ENCODE measurements at places on chromosomes 1 and 21.

DNA sequence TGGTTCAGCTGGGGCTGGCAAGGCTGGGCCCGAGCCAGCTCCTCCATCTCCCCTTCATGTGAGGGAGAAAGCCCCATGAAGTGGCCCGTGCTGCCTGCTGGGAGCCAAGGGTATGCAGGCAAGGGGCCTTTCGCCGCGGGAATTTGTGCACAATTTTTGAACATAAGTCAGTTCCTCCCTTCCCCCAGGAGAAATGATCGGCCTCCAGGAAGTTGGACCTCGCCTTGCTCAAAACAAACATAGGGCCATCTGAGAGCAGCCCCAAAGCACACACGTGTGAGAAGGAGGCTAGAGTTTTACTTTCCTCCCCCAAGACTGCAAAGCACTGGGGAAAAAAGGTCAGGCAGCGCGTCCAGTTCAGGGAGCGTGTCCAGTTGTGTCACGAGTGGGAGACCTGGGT is 64.7 kb downstream of the PRDM16 start:
- DNase-seq, result no peak

- DNase-seq, result no peak
Observed at GRCh38 chr1:152348447-152348846, 11.4 kb downstream of the FLG2 start.

- no peak for DNase-seq
Observed at GRCh38 chr21:16423921-16424320, 694.1 kb downstream of the USP25 start.

DNA sequence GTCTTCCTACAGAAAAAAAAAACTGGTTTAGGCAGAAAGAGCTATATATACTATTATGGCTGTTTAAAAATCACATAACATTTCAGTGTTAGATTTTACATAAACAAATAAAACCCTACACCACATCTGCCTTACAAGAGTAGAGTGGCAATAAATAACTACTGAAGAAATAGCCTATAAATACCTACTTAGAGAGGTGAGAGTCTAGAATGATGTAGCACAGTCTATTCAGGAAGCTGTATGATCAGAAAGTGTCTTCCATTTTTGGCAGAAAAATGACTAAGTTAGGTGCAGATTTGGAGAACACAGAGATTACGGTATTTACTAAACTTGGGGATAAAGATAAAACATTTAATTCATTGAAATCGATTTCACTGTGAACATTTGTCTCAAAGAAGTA is 75.5 kb downstream of the VAV3 start:
- no peak for DNase-seq

GRCh38 chr1:239995281-239995680 is 96.4 kb upstream of the FMN2 start:
- no peak for DNase-seq

DNA sequence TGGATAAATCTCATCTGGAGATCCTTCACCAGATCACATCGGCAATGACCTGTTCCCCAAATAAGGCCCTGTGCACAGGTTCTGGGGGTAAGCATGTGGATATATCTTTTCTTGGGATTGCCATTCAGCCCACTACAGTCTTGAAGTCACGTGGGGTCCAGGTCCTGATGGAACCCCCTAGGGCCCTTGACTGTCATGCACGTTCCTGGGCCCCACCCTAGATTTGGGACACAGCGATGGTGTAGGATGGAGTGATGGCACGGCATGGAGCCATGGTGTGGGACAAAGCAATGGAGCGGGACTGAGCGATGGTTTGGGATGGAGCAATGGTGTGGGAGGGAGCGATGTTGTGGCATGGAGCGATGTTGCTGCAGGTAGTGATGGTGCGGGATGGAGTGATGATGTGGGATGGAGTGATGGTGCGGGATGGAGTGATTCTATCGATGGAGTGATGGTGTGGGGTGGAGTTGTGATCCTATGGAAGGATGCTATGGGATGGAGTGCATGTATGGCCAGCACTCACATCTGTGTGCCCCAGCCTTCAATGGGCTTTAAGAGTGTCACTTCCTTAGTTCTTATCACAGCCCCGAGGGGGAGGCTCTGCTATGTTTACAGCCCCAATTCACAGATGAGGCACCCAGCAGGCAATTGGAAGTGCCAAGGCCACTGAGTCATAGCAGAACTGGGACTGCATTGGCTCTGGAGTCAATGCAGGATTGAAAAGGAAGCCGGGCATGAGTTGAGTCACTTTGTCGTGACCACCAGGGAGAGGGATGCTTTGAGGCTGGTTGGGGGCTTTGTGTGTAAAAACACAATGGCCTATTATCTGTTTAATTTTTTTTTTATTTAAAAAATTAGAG is 97.0 kb upstream of the C1orf174 start:
- DNase-seq, result no peak

DNA sequence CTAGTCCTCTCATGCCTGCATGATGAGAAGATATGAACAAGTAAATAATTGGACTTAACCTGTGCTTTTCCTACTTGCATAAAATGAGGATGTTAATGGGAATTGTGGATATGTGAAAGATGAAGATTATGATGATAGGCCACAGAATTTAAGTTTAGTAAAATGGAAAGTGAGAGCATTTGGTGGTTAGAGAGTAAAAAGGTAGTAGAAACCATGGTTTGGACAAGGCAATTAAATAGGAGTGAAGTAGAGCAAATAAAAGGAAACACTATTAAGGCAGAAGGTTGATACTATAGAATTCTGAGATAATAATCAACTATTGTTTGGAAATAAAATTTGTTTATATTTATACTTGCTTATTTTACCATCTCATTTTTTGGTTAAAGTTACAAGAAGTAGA is 1162.5 kb downstream of the MRPL39 start:
- DNase-seq, result no peak

DNA sequence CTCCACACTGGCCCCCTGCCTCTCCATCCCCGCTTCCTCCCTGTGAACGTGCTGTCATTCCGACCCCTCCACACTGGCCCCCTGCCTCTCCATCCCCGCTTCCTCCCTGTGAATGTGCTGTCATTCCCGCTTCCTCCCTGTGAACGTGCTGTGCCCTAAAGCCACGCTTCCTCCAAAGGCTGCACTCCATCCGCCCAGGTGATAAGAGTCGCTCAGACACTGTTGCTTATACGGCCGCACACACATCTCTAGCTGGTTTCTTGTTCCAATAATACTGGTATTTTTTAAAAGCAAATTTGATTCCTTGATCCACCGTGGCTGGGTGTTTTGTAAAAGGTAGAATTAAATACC is 39.3 kb upstream of the TSPEAR start:
- no peak for DNase-seq

DNA sequence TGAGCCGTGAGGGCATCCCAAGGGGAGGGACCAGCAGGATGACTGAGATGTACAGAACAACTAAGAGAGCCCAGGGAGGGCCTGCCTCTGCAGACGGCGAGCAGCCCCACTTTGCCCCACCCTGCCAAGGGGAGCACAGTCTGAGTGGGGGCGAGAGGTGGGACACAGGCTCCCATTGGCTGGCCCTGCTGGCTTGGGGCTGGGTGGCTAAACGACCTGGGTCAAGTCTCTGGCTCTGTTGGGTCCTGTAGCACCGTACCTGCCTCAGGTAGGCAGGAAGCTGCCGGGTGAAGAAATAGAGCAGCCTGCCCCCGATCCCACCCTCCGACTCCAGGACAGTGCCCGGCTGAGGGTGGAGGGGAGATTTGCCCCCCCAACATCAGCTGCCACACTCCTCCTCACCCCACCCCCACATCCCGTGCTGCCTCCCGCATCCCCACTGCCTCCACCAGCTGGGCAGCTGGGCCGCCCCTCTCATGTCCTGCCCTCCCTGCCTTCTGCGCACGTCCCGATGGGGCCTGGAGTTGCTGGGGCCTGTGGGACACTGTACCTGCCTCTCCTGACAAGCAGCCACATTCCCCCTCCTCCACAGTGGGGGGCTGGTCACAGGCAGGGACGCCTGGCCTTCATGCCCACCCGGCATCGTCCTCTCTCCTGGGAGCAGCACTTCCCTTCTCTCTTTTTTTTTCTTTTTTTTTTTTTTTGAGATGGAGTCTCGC is 12.6 kb upstream of the PLEKHG5 start:
- DNase-seq, result no peak

DNA sequence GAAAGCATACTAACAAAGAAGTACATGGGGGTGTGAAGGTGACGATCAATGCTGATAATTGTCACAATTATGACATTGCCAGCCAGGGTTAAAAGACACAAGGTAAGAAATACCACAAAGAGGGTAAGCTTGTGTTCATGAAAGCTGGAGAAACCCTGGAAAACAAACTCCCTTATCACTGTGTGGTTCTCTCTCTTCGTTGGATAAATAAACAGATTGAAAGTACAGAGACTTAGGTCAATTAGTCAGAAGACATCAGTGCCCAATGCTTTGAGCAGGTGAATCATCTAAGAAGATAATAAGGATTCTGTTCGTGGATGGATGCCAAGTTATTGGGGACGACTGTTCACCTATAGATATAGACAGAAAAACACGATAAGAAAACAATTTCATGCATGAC is 22.4 kb upstream of the FCER1A start:
- DNase-seq, result no peak

DNA sequence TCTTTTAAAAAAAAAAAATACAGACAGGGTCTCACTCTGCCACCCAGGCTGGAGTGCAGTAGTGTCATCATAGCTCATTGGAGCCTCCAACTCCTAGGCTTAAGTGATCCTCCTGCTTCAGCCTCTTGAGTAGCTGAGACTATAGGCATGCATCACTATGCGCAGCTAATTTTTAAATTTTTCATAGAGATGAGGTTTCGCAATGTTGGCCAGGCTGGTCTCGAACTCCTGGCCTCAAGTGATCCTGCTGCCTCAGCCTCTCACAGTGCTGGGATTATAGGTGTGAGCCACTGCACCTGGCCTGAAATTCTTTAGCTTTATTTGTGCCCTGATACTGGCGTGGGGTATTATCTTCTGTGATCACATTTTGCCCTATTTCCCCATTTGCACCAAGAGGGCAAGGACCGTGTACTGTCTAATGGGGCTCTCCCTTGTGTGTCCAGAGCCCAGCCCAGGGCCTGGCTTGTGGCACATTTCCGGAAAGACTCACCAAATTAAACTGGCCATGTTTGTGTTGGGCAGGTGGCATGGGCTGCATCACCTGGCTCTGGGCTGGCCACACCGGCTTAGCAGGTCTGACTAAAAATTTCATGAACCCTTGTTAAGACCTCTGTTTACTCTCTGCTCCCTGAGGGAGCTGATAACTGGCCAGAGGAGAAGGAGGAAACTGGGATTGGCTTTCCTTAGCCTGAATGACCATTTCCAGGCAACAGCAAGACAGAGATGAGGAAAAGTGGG is 32.2 kb downstream of the TRIM62 start:
- DNase-seq, result no peak

DNA sequence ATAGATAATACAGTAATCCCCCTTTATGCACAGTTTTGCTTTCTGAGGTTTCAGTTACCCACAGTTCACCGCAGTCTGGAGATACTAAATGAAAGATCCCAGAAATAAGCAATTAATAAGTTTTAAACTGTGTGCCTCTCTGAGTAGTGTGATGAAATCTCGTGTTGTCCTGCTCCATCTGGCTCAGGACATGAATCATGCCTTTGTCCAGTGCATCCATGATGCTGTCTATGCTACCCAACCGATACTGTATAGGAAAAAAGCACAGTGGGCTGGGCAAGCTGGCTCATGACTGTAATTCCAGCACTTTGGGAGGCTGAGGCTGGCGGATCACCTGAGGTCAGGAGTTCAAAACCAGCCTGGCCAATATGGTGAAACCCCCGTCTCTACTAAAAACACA is 85.0 kb upstream of the SLC2A1 start:
- no peak for DNase-seq

- DNase-seq, result no peak
Observed at GRCh38 chr1:36257375-36257767, 33.1 kb downstream of the THRAP3 start.

DNA sequence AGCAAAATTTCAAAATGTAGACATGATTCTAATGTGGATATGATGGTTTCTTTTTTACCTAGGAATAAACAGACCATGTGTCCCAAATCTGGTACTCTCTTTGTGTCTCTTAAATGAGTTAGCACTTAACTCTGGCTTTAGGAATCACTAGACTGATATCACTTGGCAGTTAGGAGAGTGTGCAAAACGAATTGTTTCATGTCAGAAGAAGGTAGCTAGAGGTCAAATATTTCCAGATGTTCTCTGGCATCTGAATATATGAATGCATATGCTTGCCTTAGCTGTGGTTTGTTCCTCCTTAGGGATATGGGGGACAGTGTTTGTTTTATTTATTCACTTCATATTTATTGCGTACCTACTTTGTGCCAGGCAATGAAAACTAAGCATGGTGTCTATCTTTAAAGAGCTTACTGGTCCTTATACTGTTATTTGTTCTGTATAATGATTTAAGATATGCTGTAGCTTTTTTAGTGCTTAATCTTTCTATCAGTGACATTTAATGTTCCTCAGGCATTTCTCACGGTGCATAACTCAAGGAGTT is 65.2 kb downstream of the LRRC8C start:
- DNase-seq, result no peak

DNA sequence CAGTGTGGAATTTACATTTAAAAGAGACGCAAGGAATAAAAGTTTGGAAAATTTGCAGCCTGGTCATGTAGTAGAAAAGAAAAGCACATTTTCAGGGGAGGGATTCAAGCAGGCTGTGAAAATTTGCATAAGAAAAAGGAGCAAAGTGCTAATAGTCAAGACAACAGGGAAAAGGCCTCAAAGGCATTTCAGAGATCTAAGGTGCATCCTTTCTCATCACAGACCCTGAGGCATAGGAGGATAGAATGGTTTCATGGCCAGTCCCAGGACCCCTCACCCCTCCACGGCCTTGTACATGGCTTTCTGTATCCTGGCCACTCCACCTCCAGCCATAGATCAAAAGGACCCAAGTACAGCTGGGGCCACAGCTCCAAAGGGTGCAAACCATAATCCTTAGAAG is 380.5 kb upstream of the BRINP3 start:
- no peak for DNase-seq

GRCh38 chr21:42781150-42781970 is 98.0 kb downstream of the WDR4 start:
- DNase-seq, result no peak

DNA sequence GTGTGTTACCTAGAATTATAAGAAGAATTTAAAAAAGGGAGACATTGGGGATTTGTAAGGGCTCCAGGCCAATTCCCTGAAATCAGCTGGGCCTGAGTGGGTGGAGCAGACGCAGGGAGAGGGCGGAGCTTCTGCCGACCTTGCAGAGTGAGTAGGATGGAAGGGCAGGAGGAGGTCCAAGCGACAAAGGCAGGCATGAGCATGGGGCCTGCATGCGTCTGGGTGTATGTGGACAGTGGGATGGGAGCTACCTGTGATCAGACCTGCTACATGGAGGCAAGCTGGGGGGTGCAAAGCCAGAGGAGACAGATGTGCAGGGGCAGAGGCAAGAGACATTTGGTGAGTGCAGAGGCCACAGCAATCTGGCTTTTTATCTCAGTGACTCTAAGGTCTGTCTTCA is 105.3 kb upstream of the OLIG2 start:
- no peak for DNase-seq

DNA sequence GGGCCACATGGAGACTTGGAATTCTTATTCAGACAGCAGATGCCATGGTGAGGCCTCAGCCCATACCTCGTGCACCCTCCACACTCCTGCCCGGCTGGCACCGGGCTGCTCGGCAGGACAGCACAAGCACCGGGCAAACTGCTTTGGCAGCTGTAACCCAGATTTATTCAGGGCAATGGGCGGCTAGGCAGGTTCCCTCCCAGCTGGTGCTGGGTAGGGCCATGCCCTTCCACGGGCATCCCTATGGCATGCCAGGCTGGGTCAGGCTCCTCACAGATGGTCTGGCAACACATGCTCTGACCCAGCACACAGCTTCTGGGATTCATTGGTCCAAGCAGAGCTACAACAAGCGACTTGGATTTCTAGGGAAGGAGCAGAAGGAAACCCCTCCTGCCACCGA is 53.4 kb downstream of the ATP1A1 start:
- no peak for DNase-seq

Data from DND-41 (cell line).